ENCODE measurements at places on chromosomes 7 and 10.

- no peak for DNase-seq
- no peaks in the 10 kb centered on the region for H3K36me3 ChIP-seq
- H3K27me3 ChIP-seq = no peaks in the 10 kb centered on the region
- peak overlapping the region; percentile 14 for H3K4me3 ChIP-seq
- H3K4me1 ChIP-seq = peaks cover 30% of the 10 kb centered on the region
Measured at GRCh38 chr7:142353147-142354060, 95.5 kb upstream of the PRSS58 start.

- H3K4me1 ChIP-seq = peaks cover 5% of the 10 kb centered on the region
- no peaks in the 10 kb centered on the region for H3K36me3 ChIP-seq
- H3K4me3 ChIP-seq = no peak overlapping the region
- no peak overlapping the region for H3K27ac ChIP-seq
- no peaks in the 10 kb centered on the region for H3K27me3 ChIP-seq
Measured at GRCh38 chr10:124748166-124748565, 4.0 kb upstream of the FAM53B start.

DNA sequence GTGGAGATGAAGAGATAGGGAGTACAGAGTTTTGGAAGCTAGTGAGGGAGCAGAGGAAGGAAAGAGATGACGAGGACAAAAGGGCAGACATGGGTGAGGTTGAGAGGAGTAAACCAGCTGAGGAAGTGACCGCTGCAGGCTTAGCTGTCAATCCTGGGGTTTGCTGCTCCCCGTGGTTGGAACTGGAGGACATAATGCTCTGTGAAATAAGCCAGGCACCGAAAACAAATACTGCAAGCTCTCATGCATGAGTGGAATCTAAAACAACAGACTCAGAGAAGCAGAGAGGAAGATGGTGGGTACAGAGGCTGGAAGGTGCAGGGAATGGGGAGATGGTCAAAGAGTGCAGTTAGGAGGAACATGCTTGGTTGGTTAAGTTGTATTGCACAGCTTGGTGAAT is 482.2 kb upstream of the C7orf33 start:
- H3K4me1 ChIP-seq = no peaks in the 10 kb centered on the region
- H3K27ac ChIP-seq = no peak overlapping the region
- DNase-seq = no peak
- no peaks in the 10 kb centered on the region for H3K36me3 ChIP-seq
- H3K4me3 ChIP-seq = no peak overlapping the region

DNA sequence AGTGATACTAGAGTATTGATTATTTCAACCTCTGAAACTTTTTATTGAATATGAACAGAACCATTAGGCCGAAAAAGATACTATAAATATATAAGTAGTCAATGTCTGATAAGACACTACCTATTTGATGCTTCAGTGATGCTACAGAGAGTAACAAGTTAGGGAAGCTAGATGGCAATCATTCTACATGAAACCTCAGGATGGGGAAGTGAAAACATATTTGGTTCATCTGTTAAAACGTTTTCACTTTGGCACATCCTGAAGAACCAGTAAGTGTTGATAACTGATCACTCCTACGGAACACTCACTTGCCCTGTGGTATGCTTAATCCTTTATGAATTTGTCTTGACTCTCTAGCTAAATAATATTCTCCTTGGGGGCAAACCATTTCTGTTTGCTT is 1064.9 kb downstream of the NXPH1 start:
- no peak overlapping the region for H3K4me3 ChIP-seq
- no peaks in the 10 kb centered on the region for H3K27me3 ChIP-seq
- H3K4me1 ChIP-seq = no peaks in the 10 kb centered on the region
- no peak for DNase-seq
- H3K27ac ChIP-seq = no peak overlapping the region

GRCh38 chr10:99921948-99922347 is 87.8 kb downstream of the DNMBP start:
- no peak for DNase-seq
- H3K36me3 ChIP-seq = no peaks in the 10 kb centered on the region
- H3K4me3 ChIP-seq = no peak overlapping the region
- no peaks in the 10 kb centered on the region for H3K27me3 ChIP-seq
- H3K27ac ChIP-seq = no peak overlapping the region

GRCh38 chr7:24279512-24279911 is 4.5 kb upstream of the NPY start:
- H3K4me3 ChIP-seq = no peak overlapping the region
- H3K27me3 ChIP-seq = peaks cover 16% of the 10 kb centered on the region
- H3K4me1 ChIP-seq = peaks cover 12% of the 10 kb centered on the region
- DNase-seq = no peak

Data from CD4-positive, alpha-beta T cell (primary cell).